Activated CD8-positive, alpha-beta memory T cell treated with anti-CD3 and anti-CD28 coated beads, Interleukin-2, amount 10 ng/mL, durations not matched to agents 7 days and 5 days (primary cell): ENCODE measurements at places on chromosomes 16 and 17. TPM values are rescaled to one million over a fixed set of nuclear protein-coding genes. Genes with fewer than 3 reads are reported as not detected.
A peak's percentile ranks its signal among the peaks of the same experiment; 100 is the strongest.

DNA sequence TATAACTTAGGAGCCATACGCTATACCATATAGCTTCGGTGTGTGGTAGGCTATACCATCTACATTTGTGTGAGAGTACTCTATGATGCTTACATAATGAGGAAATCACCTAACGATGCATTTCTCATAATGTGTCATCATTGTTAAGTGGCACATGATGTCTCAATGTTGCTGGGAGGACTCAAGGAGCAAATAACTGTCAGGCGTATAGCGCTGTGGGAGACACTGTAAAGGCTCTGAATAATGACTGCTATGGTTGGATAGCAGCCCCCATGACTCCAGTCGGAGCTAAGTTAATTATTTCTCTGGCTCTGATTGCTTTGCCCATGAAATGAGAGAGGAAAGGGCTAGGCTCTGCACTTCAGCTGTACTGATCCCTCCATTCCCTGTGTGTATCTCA, 197.2 kb downstream of the RGS9 start:
- DNase-seq: no peak
- no peak overlapping the region for H3K27ac ChIP-seq
- H3K27me3 ChIP-seq: peaks cover 37% of the 10 kb centered on the region
- no peak overlapping the region for H3K4me3 ChIP-seq
- no peaks in the 10 kb centered on the region for H3K4me1 ChIP-seq
- no peaks in the 10 kb centered on the region for H3K36me3 ChIP-seq

DNA sequence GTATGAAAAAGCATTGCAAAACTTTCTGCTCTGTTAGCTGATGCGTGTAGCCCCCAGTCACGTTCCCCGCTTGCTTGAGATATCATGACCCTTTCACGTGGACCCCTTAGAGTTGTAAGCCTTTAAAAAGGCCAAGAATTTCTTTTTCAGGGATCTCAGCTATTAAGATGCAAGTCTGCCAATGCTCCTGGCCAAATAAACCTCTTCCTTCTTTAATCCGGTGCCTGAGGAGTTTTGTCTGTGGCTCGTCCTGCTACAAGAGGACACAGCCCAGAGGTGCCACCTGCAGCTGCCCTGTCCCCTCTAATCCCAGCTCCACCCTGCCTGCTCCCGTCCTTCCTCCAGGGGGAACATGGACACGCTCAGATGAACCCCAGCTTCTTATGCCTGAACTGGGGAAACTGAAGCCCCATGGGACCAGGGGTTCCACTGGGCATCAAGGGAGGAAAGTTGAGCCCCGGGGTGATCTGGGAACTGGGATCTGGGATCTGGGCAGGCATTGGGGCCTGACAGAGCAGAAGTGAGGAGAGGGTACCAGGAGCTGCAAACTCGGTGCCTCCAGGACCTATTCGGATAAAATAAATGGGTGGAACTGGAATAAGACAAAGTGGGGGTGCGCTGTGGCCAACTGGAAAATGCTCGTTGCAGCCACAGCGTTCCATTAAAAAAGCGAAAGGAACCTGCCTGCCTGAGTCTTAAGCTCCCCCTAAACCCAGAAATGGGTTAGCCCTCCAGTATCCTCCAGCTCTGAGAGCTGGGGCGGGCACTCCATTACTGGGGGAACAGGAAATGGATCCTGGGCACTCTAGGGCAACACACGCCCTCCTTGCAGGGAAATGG, 19.7 kb downstream of the QPRT start:
- no peak overlapping the region for H3K4me3 ChIP-seq
- DNase-seq: no peak
- no peak overlapping the region for H3K27ac ChIP-seq
- H3K4me1 ChIP-seq: peaks cover 31% of the 10 kb centered on the region
- H3K36me3 ChIP-seq: no peaks in the 10 kb centered on the region
- H3K27me3 ChIP-seq: no peaks in the 10 kb centered on the region

GRCh38 chr16:56356276-56357240, 68.8 kb downstream of the AMFR start:
- H3K4me3 ChIP-seq: peak overlapping the region; percentile 78
- H3K27me3 ChIP-seq: no peaks in the 10 kb centered on the region
- peaks cover 1% of the 10 kb centered on the region for H3K36me3 ChIP-seq
- H3K27ac ChIP-seq: peak overlapping the region; percentile 89

DNA sequence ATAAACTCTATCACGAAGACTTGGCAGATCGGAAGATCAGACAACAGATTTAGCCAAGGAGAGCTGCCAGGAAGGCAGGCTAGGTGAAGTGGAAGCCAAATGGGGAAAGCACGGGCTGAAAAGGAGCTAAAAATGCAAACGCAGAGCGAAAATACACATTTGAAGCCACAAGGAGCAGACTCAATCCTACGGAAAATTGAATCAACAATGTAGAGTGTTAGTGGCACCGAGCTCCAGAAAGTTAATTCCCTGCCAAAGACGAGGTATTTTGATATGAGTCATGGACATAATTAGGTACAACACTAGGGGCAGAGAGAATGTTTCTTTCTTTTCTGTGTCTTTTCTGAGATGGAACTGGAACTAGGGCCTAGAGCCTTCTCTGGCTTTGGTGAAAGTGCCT, 20.7 kb downstream of the GSG1L start:
- no peak for DNase-seq
- no peak overlapping the region for H3K27ac ChIP-seq
- H3K27me3 ChIP-seq: peaks cover 5% of the 10 kb centered on the region
- no peaks in the 10 kb centered on the region for H3K4me1 ChIP-seq

- H3K4me1 ChIP-seq: no peaks in the 10 kb centered on the region
- no peak overlapping the region for H3K4me3 ChIP-seq
- no peaks in the 10 kb centered on the region for H3K36me3 ChIP-seq
- no peaks in the 10 kb centered on the region for H3K27me3 ChIP-seq
- no peak for DNase-seq
- H3K27ac ChIP-seq: no peak overlapping the region
These were observed 158.4 kb downstream of the CCDC182 start for GRCh38 chr17:57586742-57587141.

DNA sequence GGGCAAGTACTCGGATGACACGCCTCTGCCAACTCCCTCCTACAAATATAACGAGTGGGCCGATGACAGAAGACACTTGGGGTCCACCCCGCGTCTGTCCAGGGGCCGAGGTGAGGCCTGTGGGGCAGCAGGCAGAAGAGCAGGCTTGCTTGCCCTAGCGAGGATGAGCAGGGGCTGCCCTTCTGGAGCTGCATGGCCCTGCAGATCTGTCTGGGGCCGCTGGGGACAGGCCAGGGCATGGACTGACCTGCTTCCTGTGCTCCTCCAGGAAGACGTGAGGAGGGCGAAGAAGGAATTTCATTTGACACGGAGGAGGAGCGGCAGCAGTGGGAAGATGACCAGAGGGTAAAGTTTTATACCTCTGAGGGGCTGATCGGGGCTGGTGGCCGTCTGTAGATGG, 5.3 kb downstream of the DHX38 start:
- peaks cover 15% of the 10 kb centered on the region for H3K4me1 ChIP-seq
- H3K4me3 ChIP-seq: no peak overlapping the region
- no peak overlapping the region for H3K27ac ChIP-seq
- DNase-seq: no peak
- no peaks in the 10 kb centered on the region for H3K27me3 ChIP-seq

Gene NPB
- not detected for total RNA-seq

Gene PLLP
- total RNA-seq: not detected

Gene RFWD3
- total RNA-seq: 162 TPM

Gene CDH15
- total RNA-seq: not detected

Gene SULT1A4
- 2.2 TPM for total RNA-seq
